ENCODE measurements at places on chromosomes 3 and 15.

DNA sequence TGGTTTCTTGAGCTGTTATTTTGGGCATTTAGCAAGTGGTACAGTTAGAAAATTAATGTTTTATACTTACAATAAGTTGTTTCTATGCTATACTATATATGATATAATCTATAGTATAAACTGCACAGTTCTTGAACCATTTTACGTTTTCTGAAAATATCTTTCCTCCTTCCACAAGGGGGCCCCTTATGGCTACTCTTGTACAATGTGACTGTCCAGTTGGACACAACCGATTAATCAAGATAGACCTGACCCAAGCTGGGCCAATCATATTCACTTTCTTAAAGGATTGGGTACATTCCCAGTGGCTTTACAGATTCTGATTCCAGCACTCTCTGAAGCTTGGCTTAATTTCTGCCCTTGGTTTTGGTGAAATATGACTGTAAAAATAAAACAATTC lies 953.4 kb downstream of the AGBL1 start:
- no peak for DNase-seq

- DNase-seq, result no peak
Measured at GRCh38 chr3:126714921-126715320, 10.9 kb downstream of the CHCHD6 start.

DNA sequence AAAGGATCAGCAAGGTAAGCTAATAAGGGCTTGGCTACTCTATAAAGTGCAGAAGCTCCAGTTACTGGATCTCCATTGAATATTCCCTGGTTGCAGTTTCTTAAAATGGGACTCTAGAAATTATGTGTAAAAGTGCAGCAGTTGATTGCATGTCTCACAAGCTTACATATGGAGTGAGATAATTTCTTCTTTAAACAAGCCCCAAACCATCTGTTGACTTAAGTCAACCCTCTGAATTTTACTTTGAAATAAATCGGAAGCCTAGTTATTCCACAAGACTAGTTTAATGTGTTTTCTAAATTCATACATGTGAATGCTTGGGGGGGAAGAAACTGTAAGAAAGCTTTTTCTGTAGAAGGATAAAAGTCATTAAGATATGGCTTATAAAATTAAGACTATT lies 664.2 kb downstream of the NLGN1 start:
- DNase-seq, result no peak

- no peak for DNase-seq
Measured at GRCh38 chr3:188729422-188729821, 442.3 kb upstream of the TPRG1 start.

GRCh38 chr3:139619484-139619883 lies 58.3 kb downstream of the NMNAT3 start:
- no peak for DNase-seq

DNA sequence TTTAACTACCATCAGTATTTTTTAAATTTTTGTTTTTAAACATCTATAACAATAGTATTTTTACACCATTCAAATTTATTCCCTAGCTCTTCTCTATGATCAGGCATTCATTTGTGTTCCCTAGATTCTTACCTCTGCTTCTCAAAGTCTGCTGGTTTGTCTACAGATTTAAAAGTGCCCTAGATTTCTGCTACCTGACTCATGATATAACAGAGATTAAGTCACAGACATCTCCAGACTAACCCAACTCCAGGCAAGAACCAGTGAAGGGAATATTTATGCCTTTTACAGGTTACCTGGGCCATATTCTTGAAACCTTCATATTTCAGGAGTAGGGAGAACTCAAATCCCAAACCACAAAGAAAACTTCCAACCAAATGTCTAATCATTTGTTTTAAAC lies 38.8 kb downstream of the ADAM10 start:
- DNase-seq, result no peak

DNA sequence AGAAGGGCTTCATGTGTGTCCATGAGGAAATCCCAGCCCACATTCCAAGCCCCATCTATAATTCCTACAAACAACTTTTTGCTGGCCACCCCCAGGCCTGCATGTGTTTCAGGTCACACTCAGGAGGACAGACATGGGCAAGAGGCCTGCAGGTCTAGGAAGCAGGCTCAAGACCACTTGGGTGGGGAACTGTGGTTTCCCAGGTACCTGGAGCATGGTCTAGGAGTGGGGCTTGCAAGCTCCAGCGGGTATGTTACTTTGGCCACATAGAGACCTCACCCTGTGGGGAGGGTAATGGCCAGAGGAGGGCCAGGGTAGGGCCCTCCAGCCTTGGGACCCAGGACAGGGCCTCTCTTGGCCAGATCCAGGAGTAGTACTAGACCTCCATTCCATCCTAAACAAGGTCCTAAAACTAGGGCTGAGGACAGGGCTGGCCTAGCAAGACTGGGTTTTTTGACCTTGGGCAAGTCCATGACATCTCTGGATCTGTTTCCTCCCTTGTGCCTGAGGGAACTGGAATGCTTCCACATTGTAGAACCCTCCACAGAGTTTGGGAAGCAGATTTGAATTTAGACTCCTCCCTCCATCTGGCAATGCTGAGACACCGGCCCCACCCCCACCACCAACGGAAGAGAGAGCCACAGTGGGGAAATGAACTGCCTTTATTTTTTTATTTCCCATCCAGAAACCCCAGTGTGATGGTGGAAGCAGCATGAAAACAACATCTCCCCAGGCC lies 22.3 kb downstream of the EAF1 start:
- no peak for DNase-seq

- no peak for DNase-seq
Measured at GRCh38 chr3:42066516-42067181, 24.5 kb upstream of the TRAK1 start.

DNA sequence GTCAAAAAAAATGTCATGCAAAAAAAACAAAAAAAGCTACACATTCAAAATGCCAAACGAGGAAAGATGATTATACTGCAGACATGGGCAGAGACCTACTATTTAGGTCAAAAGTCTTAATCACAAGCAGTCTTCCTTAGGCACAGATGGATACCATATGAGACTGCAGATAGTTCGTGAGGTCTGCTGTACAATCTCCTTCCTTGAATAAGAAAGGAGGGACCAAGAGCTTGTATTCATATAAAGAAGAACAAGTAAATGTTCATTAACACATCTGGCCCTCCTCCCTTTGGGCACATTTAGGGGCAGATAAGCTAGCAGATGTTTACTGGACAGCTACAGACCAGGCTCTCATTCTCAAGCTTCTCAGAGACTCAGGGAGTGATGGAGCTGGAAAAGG lies 45.3 kb downstream of the ANXA2 start:
- DNase-seq, result no peak

- DNase-seq, result no peak
Measured at GRCh38 chr15:81419332-81419943, 45.4 kb upstream of the TMC3 start.

GRCh38 chr15:34802371-34802770 lies 7.0 kb upstream of the ACTC1 start:
- no peak for DNase-seq

- DNase-seq, result no peak
Measured at GRCh38 chr3:100046986-100047385, 67.3 kb downstream of the FILIP1L start.

DNA sequence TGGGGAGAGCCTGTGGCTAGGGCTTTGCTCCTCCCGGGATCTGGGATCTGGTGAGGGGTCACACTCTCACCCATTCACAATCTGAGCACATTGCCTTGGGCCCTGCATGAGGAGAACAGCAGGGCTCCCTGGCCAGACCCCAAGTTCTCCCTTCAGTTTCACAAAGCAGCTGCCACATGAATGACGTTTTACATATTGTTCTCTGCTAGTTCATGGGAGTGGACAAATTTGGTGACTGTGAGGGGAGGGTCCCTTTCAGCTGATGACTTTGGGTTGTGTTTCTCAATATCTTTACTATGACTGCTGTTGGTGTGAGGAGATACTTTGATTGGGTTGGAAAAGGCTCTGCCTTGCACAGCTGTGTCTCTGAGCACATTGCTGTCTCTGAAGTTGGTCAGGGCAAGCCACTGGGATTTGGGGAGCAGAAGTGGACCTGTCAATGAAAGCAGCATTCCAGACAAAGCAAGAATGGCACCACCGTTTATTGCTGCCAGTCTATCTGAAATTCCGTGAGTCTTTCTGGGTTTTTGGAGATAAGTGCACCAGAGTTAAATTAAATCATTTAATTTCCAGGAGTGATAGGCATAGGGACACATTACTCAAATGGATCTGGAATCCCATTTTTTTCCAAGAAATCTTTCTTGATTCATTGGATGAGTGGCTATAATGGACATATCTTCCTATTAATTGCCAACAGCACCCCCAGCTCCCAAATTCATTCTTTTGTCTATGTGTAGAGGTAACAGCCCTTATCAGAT lies 10.3 kb downstream of the TIMP4 start:
- DNase-seq, result no peak

GRCh38 chr3:30512576-30512975 lies 93.8 kb upstream of the TGFBR2 start:
- DNase-seq, result no peak

- no peak for DNase-seq
Measured at GRCh38 chr15:43215961-43216360, 4.9 kb downstream of the EPB42 start.

DNA sequence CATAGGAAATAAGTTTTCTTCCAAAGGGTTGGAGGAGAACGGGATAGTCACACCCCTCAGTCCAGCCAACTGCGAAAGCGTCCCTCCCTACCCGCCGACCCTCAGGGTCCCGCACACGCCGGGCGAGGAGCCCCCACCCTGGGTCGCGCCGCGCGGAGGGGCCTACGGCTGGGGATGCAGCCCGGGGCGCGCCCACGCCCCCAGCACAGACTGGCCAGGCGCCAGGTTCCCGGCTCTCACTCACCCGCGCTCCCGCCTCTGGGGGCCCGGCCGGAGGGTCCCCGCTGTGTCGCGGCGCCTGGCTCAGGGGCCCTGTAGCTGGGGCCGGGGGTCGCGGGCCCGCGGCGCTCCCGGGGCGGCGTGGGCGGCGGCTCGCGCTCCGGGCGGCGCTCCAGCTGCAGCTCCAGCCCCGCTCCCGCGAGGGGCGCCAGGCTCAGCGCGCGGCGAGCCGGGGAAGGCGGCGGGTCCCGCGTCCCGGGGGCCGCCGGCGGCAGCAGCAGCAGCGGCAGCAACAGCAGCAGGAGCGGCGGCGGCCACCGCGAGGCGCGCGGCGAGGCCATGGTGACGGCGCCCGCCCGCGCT lies 375 bp downstream of the HEG1 start:
- no peak for DNase-seq

DNA sequence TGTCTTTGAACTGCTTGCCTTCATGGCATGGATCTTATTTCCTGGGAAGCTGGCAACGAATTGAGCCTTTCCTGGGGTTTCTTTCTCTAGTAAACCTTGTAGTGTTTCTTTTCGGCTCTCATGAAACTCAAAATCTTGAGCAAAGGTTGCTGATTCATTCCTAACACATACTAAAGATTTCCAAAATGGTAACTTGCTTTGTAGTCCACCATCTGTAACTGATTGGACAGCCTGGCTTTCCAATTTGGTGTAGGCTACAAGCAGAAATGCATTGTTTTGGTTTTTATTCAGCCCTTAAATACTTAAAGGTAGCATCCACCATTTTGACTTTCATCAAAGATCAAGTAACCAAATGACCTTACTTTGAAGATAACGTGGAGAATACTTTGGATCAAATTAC lies 38.1 kb downstream of the LRTM1 start:
- DNase-seq, result no peak

GRCh38 chr3:37964716-37965115 lies 25.9 kb upstream of the VILL start:
- DNase-seq, result no peak

- no peak for DNase-seq
Measured at GRCh38 chr3:49456466-49456865, 13.6 kb upstream of the DAG1 start.

DNA sequence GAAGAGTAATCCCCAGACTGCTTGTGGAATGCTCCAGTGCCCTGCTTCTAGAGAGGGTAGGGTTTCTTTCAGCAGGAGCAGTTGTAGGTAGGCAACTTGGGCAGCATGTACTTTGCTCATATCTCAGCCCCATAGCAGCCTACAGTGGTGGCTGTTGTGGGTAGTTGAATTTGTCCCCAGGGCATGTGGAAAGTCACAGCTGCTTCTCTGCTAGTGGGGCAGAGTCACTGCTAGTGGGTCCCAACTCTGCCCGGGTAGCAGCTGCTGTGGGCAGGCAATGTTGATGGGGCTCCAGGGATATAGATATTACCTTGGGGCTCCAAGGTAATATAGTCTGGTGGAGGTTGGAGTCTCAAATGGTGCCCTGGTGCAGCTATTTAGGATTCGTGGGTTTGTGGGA lies 174.5 kb downstream of the OTOL1 start:
- no peak for DNase-seq

DNA sequence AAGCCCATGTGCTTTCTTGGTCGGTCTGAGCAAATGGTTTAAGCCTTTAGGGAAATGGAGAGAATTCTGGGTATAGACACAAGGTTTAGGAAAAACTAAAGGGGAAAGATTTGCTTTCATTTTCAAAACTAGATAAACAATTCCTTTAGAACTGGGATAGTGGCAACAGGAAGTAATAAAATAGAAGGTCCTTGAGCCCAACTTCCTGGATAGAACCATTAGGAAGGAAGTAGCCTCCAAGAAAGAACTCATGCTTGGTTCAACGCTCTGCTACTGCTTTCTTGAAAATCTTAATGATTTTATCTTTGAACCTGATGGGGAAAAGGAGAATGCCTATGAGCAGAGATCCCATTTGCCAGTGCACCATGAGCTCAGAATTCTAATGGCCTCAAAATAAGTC lies 147.0 kb upstream of the THRB start:
- no peak for DNase-seq

GRCh38 chr3:154120961-154121700 lies at the start of gene ARHGEF26:
Gene ARHGEF26, plus strand, starts transcription at chr3:154121390. Its CDS starts 603 bp downstream, at chr3:154121993.
- peak; percentile 64 for DNase-seq

GRCh38 chr3:38646630-38647029 lies 2.9 kb downstream of the SCN5A start:
- DNase-seq, result no peak

- DNase-seq, result no peak
Measured at GRCh38 chr3:138681463-138682220, 73.1 kb downstream of the FAIM start.

GRCh38 chr15:87619161-87619960 lies 637.2 kb downstream of the NTRK3 start:
- no peak for DNase-seq

- no peak for DNase-seq
Measured at GRCh38 chr3:141074529-141074928, 23.4 kb downstream of the SPSB4 start.

DNA sequence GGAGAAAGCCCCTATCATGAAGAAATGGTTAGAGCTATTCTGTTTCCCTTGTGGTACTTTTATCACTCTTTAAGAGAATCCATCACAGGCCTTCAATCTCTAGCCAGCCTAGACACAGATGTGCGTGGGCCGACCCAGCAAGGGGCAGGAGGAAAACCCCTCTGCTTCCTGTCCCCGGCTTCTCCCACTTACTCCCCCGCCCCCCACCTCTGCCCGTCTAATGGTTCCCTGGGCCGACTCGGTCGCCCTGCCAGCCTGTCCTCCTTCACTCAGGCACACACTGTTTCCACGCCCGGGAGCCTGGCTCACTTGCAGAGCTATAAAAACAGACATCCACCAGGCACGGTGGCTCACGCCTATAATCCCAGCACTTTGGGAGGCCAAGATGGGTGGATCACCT lies 58.3 kb upstream of the TFRC start:
- DNase-seq, result no peak
